Stimulated activated CD8-positive, alpha-beta memory T cell treated with anti-CD3 and anti-CD28 coated beads, Interleukin-7, amount 100 ng/mL, for 24 hours (primary cell): ENCODE measurements at places on chromosomes 7 and 10.

DNA sequence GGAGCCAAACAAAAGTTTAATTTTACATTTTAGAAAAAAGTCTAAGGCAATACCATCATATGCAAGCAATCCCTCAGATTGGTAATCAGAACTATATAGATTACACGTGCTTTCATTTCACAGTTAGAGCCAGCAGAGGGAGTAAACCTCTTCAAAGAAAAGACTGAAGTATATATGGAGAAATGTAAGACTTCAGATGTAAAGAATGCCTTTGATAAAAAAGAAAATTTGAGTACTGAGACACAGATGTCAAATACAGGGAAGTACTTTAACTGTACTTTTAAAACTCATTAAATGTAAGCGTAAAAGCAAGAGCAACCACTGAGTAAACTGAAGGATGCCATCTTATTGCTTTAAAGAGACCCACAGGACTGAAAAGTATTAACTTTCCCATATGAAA, 101.4 kb upstream of the FAM133B start:
- DNase-seq, result no peak

- no peak for DNase-seq
Observed at GRCh38 chr7:47047384-47047783, 534.5 kb downstream of the TNS3 start.

GRCh38 chr10:116014871-116015582, 258.0 kb downstream of the GFRA1 start:
- no peak for DNase-seq

DNA sequence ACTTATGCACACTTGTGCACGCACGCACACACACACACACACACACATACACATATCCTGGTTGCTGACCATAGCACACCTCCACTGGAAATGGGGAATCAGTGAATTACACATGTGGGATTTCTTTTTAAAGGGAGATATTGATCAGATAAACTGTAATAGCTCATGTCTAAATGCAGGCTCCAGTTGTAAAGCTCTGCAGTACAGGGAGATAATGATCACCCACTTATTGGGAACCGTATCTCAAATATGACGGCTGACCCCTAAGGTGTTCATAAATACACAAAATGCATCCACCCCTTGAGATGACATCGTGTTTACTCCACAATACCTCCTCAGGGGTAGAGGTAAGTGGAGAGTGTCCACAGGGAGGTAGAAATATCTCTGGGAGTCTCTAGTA, 79.2 kb downstream of the PLXNA4 start:
- no peak for DNase-seq

DNA sequence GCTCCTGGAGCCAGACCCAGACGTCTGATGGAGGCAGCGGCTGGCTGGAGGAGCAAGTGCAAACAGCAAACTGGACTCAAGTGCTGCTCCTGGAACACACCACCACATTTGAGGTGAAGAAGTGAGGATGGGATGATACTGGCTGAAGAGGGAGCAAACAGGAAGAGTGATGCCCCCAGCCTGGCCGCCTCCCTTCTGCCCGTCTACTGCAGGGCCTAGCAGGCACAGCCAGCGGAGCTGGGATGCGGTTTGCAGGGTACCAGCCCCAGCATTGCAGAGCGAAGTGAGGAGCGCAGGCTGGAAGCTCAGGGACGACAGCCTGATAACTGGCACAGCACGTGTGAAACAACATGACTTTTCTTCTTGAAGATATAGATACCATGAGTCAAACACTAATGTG, 111.8 kb upstream of the ZNF32 start:
- DNase-seq, result no peak

- DNase-seq, result no peak
Observed at GRCh38 chr7:159201722-159202330, 57.2 kb upstream of the VIPR2 start.

DNA sequence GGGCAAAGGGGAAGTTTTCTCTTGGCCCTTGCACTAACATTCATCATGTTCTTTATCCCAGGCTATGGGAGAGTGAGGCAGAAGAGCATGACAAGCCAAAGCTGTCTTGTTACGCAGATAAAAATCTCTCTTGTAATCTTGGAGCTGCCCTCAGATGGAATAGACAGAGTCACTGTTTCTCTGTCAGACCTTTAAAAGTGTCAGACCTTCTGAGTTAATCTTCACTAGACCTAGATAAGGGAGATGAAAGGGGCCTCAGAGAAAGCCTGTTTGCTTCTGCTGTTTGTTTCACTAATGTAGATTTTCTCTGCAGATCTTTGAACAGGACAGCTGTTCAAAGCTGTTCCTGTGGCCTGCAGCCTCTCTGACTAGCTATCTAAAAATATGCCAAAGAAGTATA, 112.9 kb downstream of the KIF20B start:
- DNase-seq, result no peak

- no peak for DNase-seq
Observed at GRCh38 chr7:92244808-92245486, 767 bp downstream of the KRIT1 start.

DNA sequence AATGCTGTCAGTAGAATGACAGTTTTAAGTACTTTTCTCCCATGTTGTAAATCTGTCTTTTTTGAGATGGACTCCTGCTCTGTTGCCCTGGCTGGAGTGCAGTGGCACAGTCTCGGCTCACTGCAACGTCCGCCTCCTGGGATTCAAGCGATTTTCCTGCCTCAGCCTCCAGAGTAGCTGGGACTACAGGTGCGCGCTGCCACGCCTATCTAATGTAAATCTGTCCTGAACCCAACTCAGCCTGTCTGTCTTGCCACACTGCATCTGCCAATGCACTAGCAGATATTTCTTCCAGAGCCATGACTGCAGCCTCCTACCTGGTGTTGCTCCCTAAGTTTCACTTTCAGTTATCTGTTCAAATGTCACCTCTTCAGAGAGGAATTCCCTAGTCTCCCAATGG, 264.1 kb downstream of the PHF14 start:
- DNase-seq, result no peak

GRCh38 chr10:124447751-124448466, 1.9 kb downstream of the NKX1-2 start:
- no peak for DNase-seq

GRCh38 chr10:33302208-33302829, 32.1 kb downstream of the NRP1 start:
- no peak for DNase-seq

DNA sequence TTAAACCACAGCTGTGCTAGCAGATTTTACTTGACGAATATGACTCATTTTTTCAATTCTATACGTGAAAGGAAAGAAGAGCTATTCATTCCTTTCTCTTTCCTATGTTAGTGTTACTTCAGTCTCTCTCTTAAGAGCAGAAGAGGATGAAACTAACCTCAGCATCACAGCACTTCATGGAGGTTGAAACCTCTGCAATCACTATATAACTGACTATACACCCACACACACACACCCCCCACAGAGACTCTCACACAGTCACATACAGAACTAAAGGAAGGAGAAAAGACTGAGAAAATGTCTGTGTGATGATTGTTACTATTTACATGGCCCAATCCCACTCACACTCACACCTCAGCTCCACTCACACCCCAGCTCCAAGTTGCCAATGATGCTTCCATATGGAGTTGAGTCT, 104.2 kb downstream of the KIF20B start:
- peak; percentile 23 for DNase-seq

DNA sequence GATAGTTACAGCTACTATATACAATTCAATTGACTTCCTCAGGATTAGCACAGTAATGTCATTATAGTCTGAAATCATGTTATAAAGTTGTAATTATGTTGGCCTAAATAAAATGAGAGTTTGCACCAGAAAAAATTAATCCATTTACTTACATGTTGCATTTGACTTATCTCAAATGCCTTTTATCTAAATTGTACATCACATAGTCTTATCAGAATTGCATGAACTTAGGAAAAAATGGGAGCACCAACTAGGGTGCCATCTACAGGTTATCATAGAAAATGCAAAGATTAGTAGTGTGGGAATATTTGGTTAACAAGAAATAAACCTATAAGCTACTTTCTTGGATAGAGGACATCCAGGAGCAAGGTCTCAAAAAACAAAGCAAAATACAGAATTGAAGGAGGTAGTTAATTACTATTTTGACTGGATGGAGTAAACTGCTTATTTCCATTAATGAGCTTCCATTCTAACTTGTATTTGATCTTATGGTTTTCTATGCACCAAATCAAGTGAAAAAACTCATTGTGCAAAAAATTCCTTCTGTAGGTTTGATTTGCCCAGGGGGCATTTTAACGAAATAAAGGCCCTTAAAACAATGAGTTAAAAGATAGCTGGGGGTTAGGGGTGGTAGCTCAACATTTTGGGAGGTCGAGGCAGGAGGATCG, 60.0 kb upstream of the ORC5 start:
- no peak for DNase-seq

DNA sequence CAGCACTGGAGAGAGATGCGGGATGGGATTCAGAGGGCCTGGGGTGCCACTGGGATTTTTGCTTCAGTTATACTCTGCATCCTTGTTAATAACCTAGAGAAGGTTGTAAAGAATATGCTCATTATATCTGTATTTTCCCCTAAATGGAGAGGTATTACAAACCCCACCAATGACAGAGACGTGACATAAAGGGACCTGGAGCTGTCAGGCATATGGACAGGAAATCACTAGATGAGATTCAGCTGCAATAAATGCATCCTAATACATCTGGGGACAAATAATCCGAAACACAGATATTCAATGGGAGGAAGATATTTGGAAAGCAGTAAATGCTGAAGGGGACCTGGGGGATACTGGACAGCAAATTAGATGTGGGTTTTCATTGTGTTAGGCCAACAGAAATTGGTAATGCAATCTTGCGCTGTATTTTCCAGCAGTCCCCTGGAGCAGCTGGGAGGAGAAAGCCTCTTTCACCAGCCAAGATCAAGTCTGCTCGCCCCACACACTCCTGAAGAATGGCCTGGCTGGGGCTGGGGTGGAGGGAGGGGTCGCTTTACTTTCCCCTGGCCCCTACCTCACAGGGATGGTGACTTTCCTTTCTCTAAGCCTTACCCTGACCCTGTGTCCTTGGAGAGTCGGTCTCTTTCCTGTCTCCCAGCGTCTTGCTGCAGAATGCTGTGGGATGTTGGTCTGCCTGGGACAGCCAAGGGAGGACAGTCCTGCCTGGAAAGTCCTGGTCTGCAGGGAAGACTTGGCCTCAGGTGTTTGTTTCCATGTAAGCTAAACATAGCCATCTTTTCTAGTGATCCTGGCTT, 653.8 kb downstream of the LRMDA start:
- DNase-seq, result no peak

DNA sequence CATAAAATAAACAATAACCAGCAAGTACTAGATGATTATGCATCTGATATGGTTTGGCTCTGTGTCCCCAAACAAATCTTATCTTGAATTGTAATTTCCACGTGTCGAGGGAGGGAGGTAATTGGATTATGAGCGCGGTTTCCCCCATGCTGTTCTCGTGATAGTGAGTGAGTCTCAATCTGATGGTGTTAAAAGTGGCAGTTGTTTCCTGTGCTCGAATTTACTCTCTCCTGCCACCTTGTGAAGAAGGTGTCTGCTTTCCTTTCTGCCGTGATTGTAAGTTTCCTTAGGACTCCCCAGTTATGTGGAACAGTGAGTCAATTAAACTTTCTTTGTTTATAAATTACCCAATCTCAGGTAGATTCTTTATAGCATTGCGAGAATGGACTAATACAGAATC, 15.1 kb downstream of the CNTNAP2 start:
- DNase-seq, result no peak

- DNase-seq, result no peak
Observed at GRCh38 chr10:102720337-102720736, 5.9 kb downstream of the SFXN2 start.

DNA sequence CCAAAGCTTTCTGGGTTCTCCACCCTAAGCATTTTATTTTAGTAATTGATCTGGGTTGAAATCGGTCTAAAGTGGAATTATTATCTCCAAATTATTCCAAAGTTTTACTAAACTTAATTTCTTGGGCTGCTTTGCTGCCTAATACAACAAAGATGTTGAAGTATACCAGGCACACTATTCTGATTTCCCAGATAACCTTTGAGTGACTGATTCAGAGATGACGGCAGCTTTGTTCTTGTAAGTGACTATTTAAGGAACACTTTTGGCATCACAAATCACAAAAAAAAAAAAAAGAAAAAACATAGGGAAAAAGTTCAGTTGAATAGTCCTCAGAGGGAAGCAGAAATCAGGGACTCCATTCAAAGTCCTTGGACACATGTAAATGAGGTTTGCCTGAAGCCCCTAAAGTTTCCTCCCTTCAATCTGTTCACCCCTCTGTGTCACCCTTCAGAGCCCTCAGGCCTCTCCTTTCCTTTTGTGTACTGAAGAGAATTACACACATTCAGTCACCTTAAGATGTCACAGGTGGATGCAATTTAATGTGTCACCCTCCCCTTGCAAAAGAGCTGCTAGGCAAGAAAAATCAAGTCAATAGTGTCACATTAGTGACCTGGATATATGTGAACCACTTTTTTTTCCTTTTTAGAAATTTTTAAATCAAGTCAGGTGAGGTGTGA, 81.5 kb downstream of the RTKN2 start:
- DNase-seq, result no peak

- no peak for DNase-seq
Observed at GRCh38 chr10:12091421-12091820, 22.7 kb downstream of the DHTKD1 start.

DNA sequence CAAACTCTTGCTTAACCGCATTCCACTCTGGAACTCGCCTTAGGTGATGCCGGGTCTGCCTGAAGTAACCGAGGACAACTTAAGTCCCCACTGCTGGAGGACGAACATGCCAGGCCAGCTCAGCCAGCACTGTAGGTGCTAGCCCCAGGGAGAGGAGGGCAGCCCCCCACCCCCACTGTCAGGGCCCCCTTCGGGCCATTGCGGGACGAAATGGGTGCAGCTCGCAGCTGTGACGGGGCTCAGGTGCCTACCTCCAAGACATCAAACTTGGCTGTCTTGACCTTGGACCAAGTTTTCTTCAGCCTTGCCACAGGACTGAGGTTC, 60.4 kb downstream of the CSGALNACT2 start:
- DNase-seq, result no peak

GRCh38 chr10:86600296-86600695, 54.1 kb upstream of the OPN4 start:
- DNase-seq, result no peak

DNA sequence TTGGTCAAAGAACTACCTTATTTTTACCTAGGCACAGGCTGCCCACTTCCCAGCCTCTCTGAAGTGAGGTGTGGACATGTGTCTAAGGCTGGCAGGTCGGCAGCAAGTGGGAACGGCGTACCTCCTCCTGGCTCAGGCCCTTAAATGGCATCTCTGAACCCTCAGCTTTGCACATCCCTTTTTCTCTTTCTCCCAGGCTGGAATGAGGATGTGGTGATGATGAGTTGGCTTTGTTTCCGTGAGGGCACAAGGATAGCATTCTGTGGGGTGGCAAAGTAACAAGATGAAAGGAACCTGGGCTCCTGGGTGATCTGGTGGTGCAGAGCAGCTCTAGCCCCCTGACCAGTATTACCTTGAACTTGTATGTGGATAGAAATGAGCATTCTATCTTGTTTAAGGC, 196.8 kb downstream of the REEP3 start:
- DNase-seq, result no peak

DNA sequence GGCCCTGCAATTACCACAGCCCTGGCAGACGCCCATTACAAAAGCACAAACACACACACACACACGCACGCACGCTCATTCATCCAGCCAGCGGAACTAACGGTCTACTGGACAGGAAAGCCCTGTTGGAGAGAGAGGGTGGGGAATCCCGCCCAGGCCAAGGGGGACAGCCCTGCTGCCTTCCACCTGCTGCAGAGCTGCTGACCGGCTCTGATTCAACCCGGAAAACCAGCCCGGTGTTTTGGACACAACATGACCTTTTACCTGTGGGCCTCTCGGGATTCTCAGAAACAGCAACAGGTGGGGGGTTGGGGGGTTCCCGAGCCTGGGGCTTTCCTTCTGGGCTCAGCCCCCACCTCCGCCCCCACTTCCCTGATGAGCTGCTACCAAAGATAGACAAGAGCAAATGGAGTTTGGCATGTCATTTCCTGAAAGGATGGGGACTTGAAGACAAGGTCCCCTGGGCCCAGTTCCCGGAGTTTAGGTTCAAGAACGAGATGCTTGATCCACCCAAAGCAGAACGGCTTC, 18.5 kb upstream of the SERPINE1 start:
- DNase-seq, result no peak
